SK-N-SH (cell line): ENCODE measurements at places on chromosomes 5 and 9.

GRCh38 chr5:97297704-97298091, 114.7 kb upstream of the RIOK2 start:
- no peaks in the 10 kb centered on the region for H3K4me1 ChIP-seq
- no peak overlapping the region for H3K4me3 ChIP-seq
- H3K27ac ChIP-seq: no peak overlapping the region
- DNase-seq: no peak
- H3K27me3 ChIP-seq: no peaks in the 10 kb centered on the region

DNA sequence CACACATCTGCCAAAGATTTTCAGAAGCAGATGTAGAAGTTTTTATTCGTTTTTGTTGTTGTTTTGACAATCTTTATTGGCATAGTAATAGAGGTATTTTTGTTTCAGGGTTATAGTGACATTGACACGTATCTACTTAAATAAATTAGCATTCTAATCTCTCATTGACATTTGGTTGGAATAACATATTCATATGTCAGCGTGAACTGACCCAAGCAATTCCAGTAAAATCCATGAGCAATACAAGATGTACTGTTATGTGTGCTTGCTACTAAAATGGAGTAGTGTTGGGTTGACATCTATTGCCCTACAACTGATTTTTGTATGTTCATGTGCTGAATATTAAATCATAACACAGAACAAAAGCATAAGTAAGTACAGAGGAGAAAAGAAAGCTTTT, 284.4 kb upstream of the SMC2 start:
- no peaks in the 10 kb centered on the region for H3K27me3 ChIP-seq
- H3K4me3 ChIP-seq: no peak overlapping the region
- no peak overlapping the region for H3K27ac ChIP-seq

DNA sequence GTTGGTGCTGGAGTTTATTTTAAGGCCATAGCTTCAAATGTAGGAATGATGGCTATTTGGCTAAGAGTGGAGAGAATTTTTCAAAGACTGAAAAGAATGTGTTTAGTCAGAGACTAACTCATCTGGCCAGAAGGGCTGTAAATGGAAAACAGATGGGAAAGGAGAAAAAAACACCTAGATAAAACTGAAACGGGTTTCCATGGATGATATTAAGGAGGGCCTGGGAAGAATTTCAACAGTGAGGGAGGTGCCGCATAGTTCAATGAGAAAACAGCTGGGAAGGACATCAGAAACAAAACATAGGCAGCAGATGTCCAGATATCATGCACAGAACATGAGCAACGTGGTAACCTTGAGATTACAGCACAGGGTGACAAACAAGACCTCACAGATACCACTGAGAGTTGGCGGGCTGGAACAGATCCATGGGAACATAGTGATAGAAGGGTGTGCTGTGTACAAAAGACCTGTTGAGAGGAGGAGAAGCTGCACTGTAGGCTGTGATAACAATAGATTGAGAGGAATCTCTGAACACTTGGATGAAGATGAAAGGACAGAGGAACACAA, 31.2 kb upstream of the RAD23B start:
- peaks cover 12% of the 10 kb centered on the region; the same call in 1 of the 2 replicates for H3K4me1 ChIP-seq
- DNase-seq: peak; percentile 36
- no peaks in the 10 kb centered on the region for H3K36me3 ChIP-seq
- H3K27ac ChIP-seq: peak overlapping the region; percentile 80

- H3K27me3 ChIP-seq: no peaks in the 10 kb centered on the region
- no peaks in the 10 kb centered on the region for H3K36me3 ChIP-seq
- no peak for DNase-seq
- H3K4me1 ChIP-seq: no peaks in the 10 kb centered on the region
Measured at GRCh38 chr9:84054341-84055010, 73.9 kb downstream of the RMI1 start.

- DNase-seq: no peak
- no peaks in the 10 kb centered on the region for H3K4me1 ChIP-seq
- H3K4me3 ChIP-seq: no peak overlapping the region
- H3K36me3 ChIP-seq: no peaks in the 10 kb centered on the region
Measured at GRCh38 chr5:26386532-26386931, 651.9 kb downstream of the CDH9 start.

DNA sequence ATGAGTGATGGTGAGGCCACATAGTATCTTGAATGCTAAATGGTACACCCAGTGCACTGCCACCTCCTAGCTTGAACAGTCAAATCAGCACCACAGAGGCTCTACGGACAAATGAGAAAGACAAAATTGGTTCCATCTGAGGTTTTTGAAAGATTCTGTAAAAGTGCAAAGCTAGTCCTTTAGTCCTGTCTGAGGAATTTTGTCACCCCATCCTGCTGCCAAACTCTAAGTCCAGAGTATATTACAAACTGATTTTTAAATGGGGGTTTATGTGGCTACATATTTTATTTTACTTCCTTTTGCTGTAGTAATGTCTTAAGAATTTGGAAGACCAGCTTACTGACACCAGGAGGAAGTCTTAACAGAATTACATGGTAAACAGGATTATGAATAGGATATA, 7.7 kb downstream of the FREM1 start:
- DNase-seq: no peak
- H3K27ac ChIP-seq: no peak overlapping the region
- H3K4me1 ChIP-seq: no peaks in the 10 kb centered on the region
- H3K36me3 ChIP-seq: no peaks in the 10 kb centered on the region
- H3K4me3 ChIP-seq: no peak overlapping the region

GRCh38 chr9:87883990-87884389, 1.3 kb downstream of the SPATA31E1 start:
- DNase-seq: peak; percentile 46
- H3K27me3 ChIP-seq: no peaks in the 10 kb centered on the region
- H3K27ac ChIP-seq: no peak overlapping the region
- H3K4me1 ChIP-seq: peaks cover 2% of the 10 kb centered on the region; the same call in 1 of the 2 replicates
- H3K36me3 ChIP-seq: no peaks in the 10 kb centered on the region
- no peak overlapping the region for H3K4me3 ChIP-seq

- no peak for DNase-seq
- H3K36me3 ChIP-seq: no peaks in the 10 kb centered on the region
Measured at GRCh38 chr5:122083535-122083934, 5.5 kb upstream of the LOX start.
